ENCODE measurements at places on chromosomes 7 and 10.

DNA sequence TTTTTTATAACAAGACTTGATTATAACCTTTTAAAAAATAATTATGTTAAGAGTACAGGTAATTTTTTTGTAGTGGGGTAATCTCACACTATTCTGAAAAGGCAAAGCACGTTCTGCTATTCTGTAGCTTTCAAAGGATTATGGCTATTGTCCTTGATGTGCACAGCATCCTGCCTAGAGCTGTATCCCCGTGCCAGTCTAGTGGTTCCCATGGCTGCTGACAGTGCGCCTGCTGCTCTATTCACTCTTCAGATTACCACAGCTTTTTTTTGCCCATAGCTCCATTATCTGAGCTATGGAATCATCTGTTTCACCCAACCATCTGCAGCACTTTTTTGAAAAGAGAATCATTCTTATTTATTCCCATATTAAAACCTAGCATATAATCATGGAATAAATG, 723.4 kb downstream of the PHTF2 start:
- DNase-seq: no peak

GRCh38 chr7:64359543-64359942, 45.8 kb downstream of the ZNF736 start:
- no peak for DNase-seq

GRCh38 chr10:110337906-110338305, 33.2 kb upstream of the SMNDC1 start:
- no peak for DNase-seq

DNA sequence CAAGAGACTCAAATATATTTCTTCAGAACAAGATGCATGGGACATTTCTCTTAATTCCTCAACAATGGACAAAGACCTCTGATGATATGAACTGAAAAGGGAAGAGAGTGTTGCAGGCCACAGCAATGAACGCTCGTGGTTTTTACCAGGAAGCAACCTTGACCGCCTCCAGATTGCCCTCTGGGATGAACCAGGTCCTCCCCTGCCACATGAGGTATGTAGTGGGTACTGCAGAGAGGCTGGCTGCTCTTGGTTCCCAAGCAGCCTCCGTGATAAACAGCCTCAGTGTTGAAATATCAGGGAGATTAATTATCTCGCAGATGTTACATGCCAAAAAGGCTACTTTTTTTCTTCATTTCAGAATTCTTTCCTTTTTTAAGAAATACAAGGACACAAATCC, 338.8 kb downstream of the ELMO1 start:
- DNase-seq: no peak

- DNase-seq: no peak
Observed at GRCh38 chr7:154746571-154747360, 256.2 kb downstream of the PAXIP1 start.

DNA sequence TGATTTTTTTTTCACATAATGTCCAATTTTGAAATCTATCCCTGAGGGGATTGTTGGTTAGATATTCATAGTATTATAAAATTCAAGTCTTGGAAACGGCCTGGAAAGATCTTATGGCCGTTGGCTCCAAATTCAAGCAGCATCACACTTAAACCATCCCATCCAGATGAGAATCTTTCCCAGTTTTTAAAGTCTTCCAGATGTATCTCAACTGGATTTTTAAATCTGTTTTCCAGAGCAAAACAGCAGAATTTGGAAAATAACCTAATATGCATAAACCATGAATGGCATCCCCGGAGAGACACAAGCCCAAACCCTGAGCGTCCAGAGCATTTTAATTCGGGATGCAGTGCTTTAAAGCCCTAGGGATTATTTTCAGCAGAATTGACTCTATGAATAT, 208.2 kb upstream of the PRKCQ start:
- no peak for DNase-seq

GRCh38 chr7:158655931-158656441, 48.6 kb downstream of the NCAPG2 start:
- no peak for DNase-seq

DNA sequence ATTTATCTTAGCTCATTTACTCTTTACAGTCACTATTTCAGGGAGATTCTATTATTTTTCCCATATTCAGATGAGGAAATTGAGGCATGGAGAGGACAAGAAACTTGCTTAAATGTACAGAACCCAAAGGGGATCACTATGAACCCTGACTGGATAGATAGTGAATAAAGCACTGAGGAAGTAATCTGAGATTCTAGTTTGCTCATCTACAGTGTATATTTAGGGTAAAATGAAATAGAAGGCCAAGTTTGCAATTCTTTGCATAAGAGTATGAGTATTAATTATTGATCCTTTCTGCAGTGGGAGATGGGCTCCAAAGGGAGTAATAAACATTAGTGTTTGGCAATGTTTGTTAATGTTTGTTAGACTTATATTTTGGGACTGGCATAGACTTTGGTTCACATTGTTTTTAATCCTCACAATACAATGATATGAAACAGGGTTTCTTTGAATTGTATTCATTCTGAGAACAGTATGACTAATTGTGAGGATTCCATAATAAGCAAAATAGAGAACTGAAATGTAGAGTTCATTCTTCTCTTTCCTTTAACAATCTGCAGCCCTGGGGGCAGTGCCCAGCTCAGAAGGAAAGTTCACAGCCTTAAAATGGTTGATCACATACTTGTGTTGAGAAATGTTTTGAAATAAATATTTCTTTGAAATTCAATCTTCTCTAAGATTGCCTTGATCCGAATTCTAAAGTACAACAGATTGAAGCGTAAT, 131.0 kb upstream of the ZNF804B start:
- DNase-seq: no peak

GRCh38 chr10:119701861-119702260, 24.0 kb upstream of the INPP5F start:
- no peak for DNase-seq

DNA sequence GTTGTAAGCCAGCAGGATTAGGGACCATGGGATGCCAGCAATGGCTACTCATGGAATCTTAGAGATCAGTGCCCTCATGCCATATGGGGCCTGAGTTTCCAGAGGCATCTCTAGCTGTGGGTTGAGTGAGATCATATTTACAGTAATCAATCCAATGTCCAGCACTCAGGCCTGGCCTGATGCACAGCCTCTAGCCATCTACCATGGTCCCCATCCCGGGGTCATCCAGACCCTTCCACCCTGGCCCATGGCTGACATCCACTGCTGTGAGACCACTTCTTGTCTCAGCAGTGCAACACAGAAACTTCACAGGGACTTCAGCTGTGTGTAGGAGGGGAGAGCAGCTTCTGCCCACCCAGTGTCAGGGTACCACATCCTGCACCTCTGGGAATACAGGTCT, 6.5 kb upstream of the ADCY1 start:
- no peak for DNase-seq

DNA sequence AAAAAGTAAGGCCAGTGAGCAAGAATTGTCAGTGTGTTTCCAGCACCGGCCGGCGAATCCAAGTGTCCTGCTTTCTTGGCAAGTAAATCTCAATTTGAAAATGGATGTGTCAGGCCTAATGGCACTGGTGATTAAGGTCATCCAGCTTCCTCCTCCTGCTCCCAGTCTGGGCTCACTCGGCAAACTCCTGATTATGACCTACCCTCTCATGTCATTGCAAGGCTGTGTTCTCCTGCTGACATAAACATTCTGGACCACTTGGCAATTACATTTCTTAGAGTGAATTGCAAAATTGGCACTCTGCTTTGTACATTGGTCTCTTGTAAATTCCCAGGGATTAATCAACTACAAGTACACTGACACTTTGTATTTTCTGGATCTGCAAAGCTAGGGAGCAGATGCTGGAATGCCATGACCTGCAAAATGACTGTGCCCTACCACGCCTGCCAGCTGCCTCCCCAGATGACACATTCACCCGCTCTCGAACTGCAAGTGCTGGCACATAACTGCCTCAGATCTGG, 473.8 kb downstream of the KIF20B start:
- no peak for DNase-seq

- DNase-seq: no peak
Observed at GRCh38 chr10:79932307-79932706, 16.6 kb downstream of the SFTPD start.

GRCh38 chr7:148211740-148212151, 378.8 kb upstream of the C7orf33 start:
- DNase-seq: no peak

- DNase-seq: no peak
Observed at GRCh38 chr10:109934958-109935793, 11.9 kb upstream of the XPNPEP1 start.

GRCh38 chr10:71719464-71720201, at the start of gene C10orf105:
Gene C10orf105, minus strand, starts transcription at chr10:71719778. Its CDS starts 3,441 bp downstream, at chr10:71716337.
- DNase-seq: no peak

- no peak for DNase-seq
Observed at GRCh38 chr7:115128154-115128553, 206.3 kb downstream of the MDFIC start.
